ENCODE measurements at places on chromosomes 16 and 17.
A peak's percentile ranks its signal among the peaks of the same experiment; 100 is the strongest.

GRCh38 chr17:76710863-76711611 is at the start of gene MXRA7:
TSS of gene MXRA7 (minus strand) at chr17:76710965. CDS start at chr17:76710946, 19 bp downstream.
- H3K4me1 ChIP-seq = peaks cover 17% of the 10 kb centered on the region
- DNase-seq = peak; percentile 35
- no peak within 1 kb of the TSS for H3K27ac ChIP-seq
- H3K36me3 ChIP-seq = no peaks in the 10 kb centered on the region

DNA sequence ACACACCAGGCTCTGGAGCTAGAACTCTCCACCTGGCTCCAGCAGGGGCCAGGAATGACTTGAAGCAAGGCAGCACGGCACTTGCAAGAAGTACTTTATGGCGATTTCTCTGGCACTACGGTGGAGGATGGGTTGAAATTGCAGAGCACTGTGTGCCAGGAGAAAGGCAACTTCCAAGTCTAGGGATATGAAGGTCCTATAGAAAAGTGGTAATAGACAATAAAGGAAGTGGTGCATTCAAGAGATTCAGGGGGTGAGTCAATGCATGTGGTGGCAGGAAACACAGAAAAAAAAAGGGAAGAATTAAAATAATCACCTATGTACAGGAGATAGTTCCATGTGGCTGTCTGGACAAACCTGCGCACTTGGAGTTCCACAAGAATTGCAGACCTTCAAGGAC is 240.3 kb upstream of the DYNLRB2 start:
- H3K4me3 ChIP-seq = no peak overlapping the region
- no peak for DNase-seq
- H3K4me1 ChIP-seq = no peaks in the 10 kb centered on the region
- no peak overlapping the region for H3K27ac ChIP-seq

DNA sequence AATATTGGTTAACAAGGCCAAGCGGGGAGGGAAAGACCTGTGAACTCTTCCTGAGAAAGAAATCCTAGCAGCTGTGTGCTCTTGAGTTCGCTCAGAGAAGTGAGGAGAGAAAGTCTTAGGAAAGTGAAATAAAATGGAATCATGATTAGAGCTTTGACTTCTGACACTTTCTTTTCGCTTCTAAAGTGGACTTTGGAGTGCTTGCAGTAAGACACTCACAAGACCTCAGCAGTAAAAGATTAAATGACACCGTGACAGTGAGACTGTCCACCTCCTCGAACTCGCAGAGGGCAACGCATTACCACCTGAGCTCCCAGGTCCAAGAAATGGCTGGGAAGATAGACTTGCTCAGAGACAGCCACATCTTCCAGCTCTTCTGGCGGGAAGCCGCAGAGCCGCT is 71.2 kb downstream of the RNF213 start:
- no peak overlapping the region for H3K4me3 ChIP-seq
- no peaks in the 10 kb centered on the region for H3K4me1 ChIP-seq
- DNase-seq = no peak
- H3K36me3 ChIP-seq = peaks cover 17% of the 10 kb centered on the region
- no peak overlapping the region for H3K27ac ChIP-seq
- H3K27me3 ChIP-seq = no peaks in the 10 kb centered on the region

DNA sequence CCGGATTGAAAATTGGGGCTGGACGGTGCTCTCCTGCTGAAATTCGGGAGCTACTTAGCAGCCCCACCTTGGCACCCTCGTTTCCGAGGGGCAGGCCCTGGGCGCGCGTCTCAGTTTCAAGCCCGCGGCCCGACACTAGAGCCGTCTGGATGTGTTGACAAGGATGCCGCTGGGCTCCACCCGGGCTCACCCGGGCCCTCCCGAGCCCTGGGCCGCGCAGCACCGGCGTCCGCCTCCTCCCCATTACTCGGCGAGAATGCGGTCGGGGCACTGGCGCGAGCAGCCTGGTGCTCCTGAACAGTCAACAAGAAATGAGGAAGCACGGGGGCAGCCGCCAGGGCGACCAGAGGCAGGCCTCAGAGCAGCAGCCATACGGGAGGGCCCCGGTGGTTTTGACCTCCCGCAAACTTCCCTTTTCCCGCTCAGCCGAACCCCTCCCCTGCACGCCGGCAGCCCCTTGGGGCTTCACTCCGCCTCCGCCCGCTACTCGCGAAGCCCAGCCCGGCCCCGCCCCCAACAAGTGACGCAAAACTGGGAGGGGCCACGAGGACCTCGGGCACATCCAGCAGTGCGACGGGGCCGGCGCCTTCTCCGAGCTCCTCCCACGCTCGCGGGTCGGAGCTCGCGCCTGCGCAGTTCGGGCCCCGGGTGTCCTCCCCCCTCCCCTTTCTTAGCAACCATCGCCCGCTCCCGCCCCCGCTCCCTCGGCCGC is 447 bp upstream of the SEC14L1 start:
- H3K4me1 ChIP-seq = peaks cover 29% of the 10 kb centered on the region
- no peaks in the 10 kb centered on the region for H3K36me3 ChIP-seq
- peak; percentile 99 for DNase-seq
- H3K4me3 ChIP-seq = peak overlapping the region; percentile 49

DNA sequence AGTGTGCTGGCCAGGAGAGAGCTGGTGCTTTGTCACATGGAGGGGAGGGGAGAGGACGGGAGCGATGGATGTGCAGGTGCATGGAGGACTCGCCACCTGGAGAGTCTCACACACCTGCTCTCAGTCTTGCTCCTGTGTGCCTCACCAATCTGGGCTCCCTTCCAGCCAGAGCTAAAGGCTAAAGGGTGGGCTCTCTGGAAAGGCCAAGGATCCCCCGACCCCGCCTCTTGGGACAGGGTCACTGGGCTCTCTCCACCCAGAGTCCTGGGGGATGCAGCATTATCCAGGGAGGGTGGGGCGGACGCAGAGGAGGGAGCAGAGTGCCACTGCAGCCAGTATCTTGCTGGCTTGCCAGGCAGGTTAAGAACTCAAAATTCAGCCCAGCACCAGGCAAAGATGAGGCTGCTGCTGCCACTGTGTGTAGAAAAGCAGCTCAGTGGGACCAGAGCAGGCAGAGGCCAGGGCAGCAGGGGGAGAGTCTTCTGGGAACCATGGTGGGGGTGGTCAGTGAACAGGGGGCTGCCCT is 5.4 kb upstream of the STAT5B start:
- no peak for DNase-seq
- no peaks in the 10 kb centered on the region for H3K36me3 ChIP-seq
- H3K4me3 ChIP-seq = no peak overlapping the region
- no peaks in the 10 kb centered on the region for H3K27me3 ChIP-seq
- no peak overlapping the region for H3K27ac ChIP-seq
- no peaks in the 10 kb centered on the region for H3K4me1 ChIP-seq

- H3K27me3 ChIP-seq = peaks cover 44% of the 10 kb centered on the region
- DNase-seq = no peak
- no peak overlapping the region for H3K4me3 ChIP-seq
Observed at GRCh38 chr17:7119314-7119713, 4.7 kb upstream of the ASGR2 start.

DNA sequence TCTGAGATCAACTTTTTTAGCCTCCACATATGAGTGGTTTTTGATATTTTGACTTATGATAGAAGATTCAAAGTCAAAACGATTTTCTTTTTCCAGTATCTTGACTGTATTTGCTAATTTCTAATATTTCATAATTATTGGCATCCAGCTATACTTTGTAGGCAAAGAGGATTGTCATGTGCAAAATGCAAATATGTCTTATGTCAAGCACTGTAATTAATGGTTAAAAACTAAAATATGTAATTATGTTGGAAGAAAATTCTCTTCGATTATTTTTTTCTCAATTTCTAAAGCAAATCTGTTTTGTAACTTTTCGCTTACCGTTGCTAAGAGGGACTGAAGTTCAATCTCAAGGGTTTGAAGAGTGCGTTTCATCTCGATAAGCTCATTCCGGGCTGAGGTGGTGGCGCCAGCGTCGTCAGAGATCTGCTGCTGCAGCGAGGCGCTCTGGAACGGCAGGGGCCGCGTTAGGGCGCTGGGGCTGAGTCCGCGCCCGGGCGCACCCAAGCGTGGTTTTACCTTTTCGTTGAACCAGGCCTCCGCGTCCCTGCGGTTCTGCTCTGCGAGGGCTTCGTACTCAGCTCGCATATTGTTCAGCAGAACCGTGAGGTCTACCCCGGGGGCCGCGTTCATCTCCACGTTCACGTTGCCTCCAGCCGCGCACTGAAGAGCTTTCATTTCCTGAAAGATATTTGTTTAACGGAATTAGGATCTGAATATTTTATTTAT is 3.0 kb downstream of the KRT27 start:
- no peak overlapping the region for H3K4me3 ChIP-seq
- no peaks in the 10 kb centered on the region for H3K27me3 ChIP-seq
- H3K4me1 ChIP-seq = no peaks in the 10 kb centered on the region
- no peaks in the 10 kb centered on the region for H3K36me3 ChIP-seq
- no peak for DNase-seq
- H3K27ac ChIP-seq = no peak overlapping the region

DNA sequence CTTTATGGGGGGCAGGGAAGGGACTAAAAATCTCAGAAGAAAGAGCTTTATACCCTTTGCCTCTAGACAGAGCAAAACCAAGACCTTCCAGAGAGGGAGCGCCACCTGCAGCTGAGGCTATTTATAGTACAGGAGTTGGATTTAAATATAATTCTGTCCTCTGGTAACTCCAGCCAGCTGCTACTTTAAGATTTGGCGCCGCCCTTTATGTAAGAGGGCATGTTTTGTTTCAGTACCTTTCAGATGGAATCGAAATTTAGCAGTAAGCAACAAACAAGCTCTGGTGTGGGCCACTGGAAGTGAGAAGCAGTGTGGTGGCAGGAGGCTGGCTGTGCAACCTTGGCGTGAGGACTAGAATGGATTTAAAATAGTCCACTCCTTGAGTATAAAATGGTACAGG is 5.2 kb upstream of the GUCY2D start:
- H3K4me3 ChIP-seq = no peak overlapping the region
- H3K27me3 ChIP-seq = peaks cover 12% of the 10 kb centered on the region
- DNase-seq = peak; percentile 94
- peaks cover 8% of the 10 kb centered on the region for H3K4me1 ChIP-seq
- no peaks in the 10 kb centered on the region for H3K36me3 ChIP-seq
- H3K27ac ChIP-seq = peak overlapping the region; percentile 49

- no peak for DNase-seq
- H3K27ac ChIP-seq = no peak overlapping the region
- no peaks in the 10 kb centered on the region for H3K4me1 ChIP-seq
- no peaks in the 10 kb centered on the region for H3K36me3 ChIP-seq
- no peak overlapping the region for H3K4me3 ChIP-seq
Observed at GRCh38 chr16:64144617-64145016, 977.2 kb downstream of the CDH11 start.

DNA sequence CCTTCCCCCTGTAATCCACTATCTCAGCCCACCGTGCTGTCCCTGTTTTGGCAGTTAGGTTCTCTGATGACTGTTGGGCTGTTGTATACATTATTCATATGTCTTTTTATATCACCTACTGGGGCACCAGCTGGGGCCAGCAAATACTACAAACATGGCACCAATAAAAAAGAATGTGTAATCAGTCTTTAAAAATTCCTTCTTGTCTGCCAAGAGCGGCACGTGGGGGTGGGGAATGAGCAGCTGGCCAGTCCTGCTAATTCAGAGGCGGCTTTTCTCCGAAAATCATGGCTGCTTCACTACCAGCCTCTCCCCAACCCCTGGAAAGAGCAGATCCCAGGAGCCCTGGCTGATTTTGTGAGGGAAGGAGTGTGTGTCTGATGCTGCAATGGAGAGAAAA is 77.7 kb upstream of the EEF2KMT start:
- H3K27ac ChIP-seq = no peak overlapping the region
- no peak for DNase-seq
- no peaks in the 10 kb centered on the region for H3K27me3 ChIP-seq
- H3K4me1 ChIP-seq = no peaks in the 10 kb centered on the region
- no peak overlapping the region for H3K4me3 ChIP-seq

GRCh38 chr16:23561586-23561985 is 4.1 kb downstream of the UBFD1 start:
- H3K36me3 ChIP-seq = peaks cover 8% of the 10 kb centered on the region
- H3K4me1 ChIP-seq = 0 out of 2 replicates have a peak, but pooled peaks cover 5% of the 10 kb centered on the region
- H3K4me3 ChIP-seq = no peak overlapping the region
- H3K27me3 ChIP-seq = no peaks in the 10 kb centered on the region
- no peak for DNase-seq
- H3K27ac ChIP-seq = no peak overlapping the region

GRCh38 chr17:13869331-13869940 is 199.9 kb upstream of the COX10 start:
- no peak for DNase-seq
- no peak overlapping the region for H3K27ac ChIP-seq
- no peaks in the 10 kb centered on the region for H3K27me3 ChIP-seq
- H3K36me3 ChIP-seq = no peaks in the 10 kb centered on the region

GRCh38 chr17:48500435-48501426 is 30.1 kb downstream of the HOXB1 start:
- no peak for DNase-seq
- no peak overlapping the region for H3K4me3 ChIP-seq
- H3K4me1 ChIP-seq = peaks cover 20% of the 10 kb centered on the region
- no peaks in the 10 kb centered on the region for H3K27me3 ChIP-seq
- H3K27ac ChIP-seq = no peak overlapping the region

Data from MM.1S (cell line).